ENCODE measurements at places on chromosomes 4 and X.

GRCh38 chr4:175614890-175615289, 197.2 kb downstream of the GPM6A start:
- no peak for DNase-seq

DNA sequence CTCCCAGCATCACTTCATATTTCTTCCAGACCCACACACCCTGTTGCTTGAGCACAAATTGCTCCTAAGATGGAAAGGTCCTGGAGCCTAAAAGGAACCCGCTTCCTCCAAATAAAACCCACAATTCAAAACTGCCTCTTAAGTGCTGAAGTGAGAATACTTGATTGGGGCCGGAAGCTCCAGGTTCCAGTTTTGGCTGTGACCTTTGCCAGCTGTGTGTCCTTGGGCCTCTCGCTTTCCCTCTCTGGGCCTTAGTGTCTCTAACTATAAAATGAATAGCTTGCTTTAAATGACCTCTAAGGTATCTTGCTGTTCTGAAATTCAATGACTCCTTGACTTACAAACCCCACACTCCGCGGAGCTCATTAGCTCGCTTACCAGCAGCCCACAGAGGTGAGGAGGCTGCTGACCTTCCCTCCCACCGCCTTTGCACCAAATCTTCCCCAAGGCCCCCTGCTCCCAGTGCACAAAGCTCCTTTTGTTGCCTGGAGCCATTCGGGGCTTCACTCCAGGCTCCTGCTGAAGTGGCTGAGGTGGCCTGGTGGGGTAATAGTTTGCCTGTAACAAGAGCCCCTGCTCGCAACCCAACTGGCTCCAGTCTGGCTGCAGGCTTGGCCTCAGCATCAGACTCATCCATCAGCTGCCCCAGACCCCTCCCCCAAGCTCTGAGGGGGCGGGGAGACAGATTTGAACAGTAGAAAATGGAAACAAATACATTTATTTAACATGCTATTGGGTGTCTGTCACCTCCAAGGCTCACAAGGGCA, 21.8 kb downstream of the STARD8 start:
- DNase-seq = no peak

- no peak for DNase-seq
Measured at GRCh38 chrX:41655631-41656030, 33.1 kb upstream of the GPR34 start.

DNA sequence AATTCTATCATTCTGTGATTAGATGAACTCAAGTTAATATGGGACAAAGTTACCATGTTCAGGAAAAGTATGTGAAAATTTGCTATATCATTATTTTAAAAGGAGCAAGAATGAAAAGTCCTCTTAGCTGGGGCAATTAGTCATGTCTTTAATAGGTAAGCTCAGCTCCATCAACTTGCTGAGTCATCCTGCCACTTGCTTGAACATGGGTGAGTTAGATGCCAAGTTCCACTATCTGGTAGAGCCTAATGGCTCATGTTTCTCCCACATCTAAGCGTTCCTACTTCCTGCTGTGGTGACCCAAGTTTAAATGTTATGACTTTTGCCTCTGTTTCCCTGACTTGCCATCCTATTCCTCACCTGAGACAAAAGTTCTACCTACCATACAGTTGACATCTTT, 276.8 kb downstream of the ZNF674 start:
- peak; percentile 68 for DNase-seq

GRCh38 chrX:34918856-34919255, 23.7 kb upstream of the FAM47B start:
- DNase-seq = peak; percentile 67

DNA sequence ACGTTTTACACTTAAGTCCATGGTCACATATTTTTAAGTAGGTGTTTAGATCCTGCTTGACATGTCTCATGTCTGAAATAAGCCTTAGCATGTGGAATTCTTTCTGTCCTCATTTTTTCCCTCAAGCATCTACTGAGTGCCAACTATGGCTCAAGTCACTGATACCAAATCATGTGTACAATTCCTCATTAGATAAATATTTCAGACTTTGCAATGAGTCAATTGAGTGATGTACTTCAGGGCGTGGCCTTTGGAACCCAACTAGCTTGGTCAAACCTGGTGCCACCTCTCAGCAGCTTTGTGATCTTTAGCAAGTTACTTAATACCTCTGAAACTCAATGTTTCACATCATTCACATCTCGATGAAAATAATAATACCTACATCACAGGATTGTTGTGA, 12.6 kb upstream of the JADE1 start:
- no peak for DNase-seq

GRCh38 chr4:112536123-112536522, 20.1 kb upstream of the NEUROG2 start:
- no peak for DNase-seq

DNA sequence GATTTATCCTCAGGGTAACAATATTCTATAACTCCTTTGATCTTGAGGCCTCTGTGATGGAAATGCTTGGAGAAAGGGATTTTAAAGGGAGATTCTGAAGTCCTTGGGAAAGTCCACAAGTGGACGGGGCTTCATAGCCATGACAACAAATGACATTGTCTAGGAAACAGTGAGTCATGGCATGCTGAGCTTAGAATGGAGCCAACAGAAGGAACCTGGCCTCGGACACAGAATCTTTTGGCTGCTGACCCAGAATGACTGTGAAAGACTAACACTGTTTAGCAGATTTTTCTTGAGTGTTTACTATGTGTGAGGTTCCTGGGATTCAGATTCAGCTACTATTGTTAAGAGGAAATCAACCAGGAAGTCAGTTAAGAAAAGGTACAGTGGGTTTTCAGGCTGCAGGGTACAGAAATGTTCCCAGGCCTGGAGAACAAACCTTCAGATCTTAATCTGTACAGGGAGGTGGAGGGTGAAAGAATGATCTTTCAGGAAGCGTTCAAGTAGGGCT, 18.1 kb upstream of the CXCL2 start:
- DNase-seq = peak; percentile 39

- DNase-seq = no peak
Measured at GRCh38 chr4:81827577-81828202, 356.0 kb upstream of the RASGEF1B start.

DNA sequence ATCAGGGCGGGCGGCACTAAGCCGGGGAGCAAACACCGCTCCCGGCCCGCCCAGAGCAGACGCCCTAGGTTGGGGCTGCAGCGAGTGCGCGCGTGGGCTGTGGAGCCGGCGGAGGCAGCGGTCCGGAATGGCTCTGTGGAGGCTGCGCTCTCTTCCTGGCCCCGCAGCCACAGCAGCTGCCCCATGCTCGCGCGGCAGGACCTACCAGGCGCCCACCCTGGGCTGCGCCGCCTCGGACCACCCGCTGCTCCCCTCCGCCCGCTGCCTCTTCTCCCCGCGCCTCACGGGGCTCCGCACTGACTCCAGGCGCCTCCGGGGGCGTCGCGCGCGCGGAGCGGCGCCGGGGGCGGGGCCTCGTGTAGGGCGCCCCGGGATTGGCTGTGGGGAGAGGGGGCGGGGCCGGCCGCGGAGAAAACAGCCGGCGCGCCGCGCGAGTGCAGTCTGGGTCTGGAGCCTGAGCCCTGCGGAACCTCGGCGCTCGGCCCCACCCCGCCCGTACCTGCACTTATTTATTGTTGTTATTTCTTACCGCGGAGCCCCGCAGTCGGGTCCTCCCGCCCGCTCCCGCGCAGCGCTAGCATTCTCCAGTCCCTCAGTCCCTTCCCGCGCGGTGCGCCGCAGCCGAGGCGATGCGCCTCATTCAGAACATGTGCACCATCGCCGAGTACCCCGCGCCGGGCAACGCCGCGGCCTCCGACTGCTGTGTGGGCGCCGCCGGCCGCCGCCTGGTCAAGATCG, at the start of gene RASL11B:
TSS of gene RASL11B (plus strand) at position 439 of the 738 bp plus-strand sequence. CDS start at position 630, 191 bp downstream.
- DNase-seq = peak; percentile 61

DNA sequence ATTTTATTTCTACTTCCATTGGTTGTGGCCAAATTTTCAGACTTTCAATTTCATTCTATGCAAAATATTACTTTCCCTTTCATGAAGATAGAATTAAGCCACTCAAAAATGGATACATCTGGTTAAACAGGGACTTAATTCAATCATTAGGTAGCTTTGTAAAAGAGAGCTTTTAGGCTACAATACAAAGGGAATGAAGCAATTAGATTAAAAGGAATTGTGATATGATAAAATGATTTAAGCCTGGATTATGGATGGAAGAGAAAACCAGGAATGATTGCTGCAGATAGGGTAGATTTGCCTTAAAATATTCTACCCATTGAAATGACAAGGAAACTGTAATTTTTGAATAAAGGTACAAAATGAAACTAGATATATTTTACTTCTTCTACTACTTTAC, 134.6 kb upstream of the PDHA2 start:
- no peak for DNase-seq

- DNase-seq = no peak
Measured at GRCh38 chr4:186852073-186852420, 128.4 kb upstream of the FAT1 start.

GRCh38 chrX:123185721-123186120, 1.6 kb downstream of the GRIA3 start:
- DNase-seq = no peak

- DNase-seq = no peak
Measured at GRCh38 chr4:37699868-37700481, 13.8 kb upstream of the RELL1 start.

DNA sequence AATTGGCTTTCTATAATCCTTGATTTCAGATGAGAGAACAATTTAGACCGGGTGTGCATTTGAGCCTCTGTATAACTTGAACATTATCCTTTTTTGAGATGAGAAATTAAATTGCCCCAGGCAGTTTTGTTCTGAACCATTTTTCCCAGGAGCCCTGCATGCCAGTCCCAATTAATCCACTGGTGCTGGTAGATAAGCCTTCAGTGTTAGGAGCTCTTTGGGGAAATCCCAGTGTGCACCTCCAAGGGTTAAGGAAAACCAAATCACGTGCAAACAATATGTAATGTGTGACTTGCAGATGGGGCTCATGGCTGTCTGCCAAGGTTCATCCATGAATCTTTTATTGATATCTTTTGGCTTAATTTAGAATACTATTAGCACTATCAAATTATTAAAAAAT, 43.2 kb downstream of the KIT start:
- no peak for DNase-seq

DNA sequence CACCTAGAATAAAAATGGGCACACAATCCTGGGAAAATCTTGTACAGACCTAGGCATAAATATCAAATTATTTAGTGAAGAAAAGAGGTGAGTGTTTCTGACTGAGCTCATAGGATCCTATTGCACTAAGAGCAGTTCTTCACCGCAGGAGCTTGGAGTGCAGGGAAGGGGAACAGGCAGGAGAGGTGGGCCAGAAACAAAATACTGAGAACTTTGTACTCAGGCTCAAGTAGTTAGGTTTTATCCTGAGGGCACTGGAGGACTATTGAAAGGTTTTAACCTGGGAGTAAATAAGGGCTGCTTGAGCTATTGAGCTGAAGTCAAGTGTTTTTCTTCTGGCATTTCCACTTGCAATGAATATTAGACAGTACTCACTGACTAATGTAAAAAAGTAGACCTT, 12.2 kb downstream of the EPHA5 start:
- DNase-seq = no peak
